ENCODE measurements at places on chromosomes 13 and 19.

DNA sequence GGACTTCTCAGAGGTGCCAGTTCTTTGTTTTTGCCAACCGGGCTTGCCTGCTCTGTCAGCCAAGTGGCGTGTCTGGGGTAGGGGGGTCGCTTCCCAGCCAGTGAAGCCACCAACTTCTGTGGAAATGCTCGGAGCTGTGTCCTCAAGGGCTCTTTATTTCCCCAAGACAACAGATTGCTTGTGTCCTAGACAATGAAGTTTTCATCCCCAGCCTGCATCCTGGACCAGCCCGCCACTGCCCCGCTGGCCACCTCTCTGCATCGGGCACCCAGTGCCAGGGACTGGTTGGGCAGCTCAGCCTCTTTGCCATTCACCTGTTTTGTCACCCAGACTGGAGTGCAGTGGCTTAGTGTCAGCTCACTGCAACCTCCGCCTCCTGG is 3.7 kb downstream of the RAB11B start:
- DNase-seq, result no peak

GRCh38 chr13:97878431-97879375 is 74.8 kb upstream of the IPO5 start:
- DNase-seq, result no peak

- no peak for DNase-seq
Measured at GRCh38 chr13:92821324-92821723, 405.3 kb upstream of the GPC6 start.

DNA sequence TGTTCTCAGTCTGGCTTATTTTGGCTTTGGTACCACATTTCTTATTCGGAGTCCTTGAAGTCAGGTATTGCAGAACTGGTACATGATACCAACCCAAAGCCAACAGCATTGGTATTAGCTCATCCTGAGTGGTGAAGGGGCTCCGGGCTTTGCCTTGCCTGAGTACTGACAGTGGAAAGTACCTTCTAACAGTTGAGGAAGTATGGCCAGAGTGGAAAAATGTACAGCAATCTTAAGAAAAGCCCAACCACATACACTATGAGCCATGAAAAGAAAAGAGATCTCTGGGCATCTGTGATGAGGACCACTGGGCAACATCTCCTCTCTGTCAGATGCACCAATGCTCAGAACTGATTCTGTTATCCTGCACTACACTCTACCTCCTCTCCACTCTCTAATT is 8.3 kb downstream of the LCP1 start:
- no peak for DNase-seq

- no peak for DNase-seq
Measured at GRCh38 chr19:55014714-55015113, 23.4 kb downstream of the GP6 start.

Data from stimulated activated CD8-positive, alpha-beta memory T cell treated with anti-CD3 and anti-CD28 coated beads, Interleukin-12 subunit alpha, Interleukin-12 subunit beta, amount 100 ng/mL, for 4 hours (primary cell).